Hepatocyte (in vitro differentiated cells): ENCODE measurements at places on chromosomes 4 and X. TPM values are rescaled to one million over a fixed set of nuclear protein-coding genes. Genes with fewer than 3 reads are reported as not detected.

The FGA gene
- 446 and 579 TPM in 2 replicates for polyA plus RNA-seq

DNA sequence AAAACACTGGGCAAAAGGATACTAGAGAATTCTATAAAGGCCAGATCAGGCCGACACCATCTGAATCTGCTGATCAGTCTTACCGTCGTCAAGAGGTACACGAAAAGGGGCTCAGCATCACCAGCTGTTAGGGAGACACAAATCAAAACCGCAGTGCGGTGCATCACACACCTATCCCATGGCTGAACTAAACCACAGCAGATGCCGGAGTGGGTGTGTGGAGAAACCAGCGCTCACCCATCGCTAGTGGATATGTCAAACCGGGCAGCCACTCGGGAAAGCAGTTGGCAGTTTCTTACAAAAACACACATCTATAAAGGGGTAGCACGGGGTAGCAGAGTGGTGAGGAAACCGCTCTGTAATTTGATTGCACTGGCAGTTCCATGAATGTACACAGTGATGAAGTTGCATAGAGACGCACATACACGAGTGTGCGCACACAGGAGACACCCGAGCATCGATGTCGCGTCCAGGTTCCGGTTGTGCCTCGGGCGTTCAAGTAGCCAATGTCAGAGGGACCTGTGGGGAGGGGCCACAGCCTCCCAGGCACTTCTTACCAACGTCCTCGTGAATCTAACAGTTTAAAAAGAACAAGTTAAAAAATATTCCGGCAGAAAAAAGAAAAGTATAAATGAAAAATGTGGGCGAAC is 23.1 kb upstream of the CCNQ start:
- peak overlapping the region; percentile 38 for H3K27ac ChIP-seq
- H3K4me3 ChIP-seq, result no peak overlapping the region
- H3K27me3 ChIP-seq, result no peaks in the 10 kb centered on the region
- H3K4me1 ChIP-seq, result peaks cover 5% of the 10 kb centered on the region
- no peak for DNase-seq

- no peaks in the 10 kb centered on the region for H3K27me3 ChIP-seq
- no peak overlapping the region for H3K4me3 ChIP-seq
- H3K36me3 ChIP-seq, result no peaks in the 10 kb centered on the region
- DNase-seq, result no peak
- H3K4me1 ChIP-seq, result no peaks in the 10 kb centered on the region
Measured at GRCh38 chrX:103407776-103408175, 31.4 kb downstream of the BEX3 start.

DNA sequence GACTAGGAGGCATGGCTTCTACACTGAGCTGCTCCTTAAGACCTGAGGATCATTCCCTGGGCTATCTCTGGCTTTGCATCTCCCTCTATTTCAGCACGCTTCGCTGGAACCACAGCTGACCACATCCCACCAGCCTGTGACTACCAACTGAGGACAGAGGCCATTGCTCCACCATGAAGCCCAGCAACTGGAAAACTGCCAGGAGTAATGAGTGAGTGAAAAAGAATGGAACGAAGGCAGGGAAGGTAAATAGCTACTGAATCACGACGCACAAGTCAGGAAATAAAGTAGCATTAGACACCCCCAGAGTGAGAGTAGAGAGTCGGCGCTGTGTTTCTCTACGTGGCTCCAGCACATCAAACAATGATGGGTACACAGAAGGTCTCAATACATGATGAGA is 314.7 kb downstream of the LDB2 start:
- H3K27ac ChIP-seq, result no peak overlapping the region
- H3K4me1 ChIP-seq, result no peaks in the 10 kb centered on the region
- H3K4me3 ChIP-seq, result no peak overlapping the region
- no peak for DNase-seq

The UBE2K gene
- polyA plus RNA-seq, result 98.9 and 112 TPM in 2 replicates

GRCh38 chr4:9812501-9813340 is 31.3 kb downstream of the DRD5 start:
- H3K27ac ChIP-seq, result no peak overlapping the region
- H3K4me1 ChIP-seq, result no peaks in the 10 kb centered on the region
- H3K27me3 ChIP-seq, result no peaks in the 10 kb centered on the region
- no peak overlapping the region for H3K4me3 ChIP-seq

DNA sequence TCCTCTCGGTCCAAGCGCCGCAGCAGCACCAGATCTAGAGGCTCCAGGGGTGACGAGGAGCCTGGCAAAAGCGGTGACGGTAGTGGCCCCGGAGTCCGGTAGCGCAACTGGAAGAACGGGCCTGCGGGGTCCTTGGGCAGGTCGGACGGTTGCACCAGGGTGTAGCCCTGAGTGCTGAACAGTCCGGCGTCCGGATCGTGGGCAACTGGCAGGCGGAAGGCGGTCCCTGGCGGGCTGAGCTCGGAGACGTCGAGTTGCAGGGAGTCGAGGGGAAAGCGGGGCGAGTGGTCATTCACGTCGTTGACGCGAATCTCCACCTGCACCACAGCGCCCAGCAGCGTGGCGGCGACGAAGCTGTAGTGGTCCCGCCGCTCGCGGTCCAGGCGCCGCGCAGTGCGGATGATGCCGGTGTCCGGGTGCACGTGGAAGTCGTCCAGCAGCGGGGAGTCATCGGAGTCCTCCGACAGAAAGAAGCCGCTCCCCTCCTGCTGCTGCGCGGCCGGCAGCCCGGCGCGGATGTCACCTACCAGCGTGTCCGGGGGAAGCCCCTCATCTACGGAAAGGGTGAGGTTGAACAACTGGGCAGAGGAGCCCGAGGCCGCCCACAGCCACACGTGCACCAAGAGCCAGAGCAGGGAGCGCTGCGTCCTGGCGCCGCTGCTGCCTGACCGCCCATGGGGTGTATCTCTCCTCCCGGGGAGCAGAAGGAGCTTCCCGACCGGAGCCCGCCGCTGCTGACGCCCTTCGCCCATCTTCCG is 837 bp downstream of the DCHS2 start:
- H3K27ac ChIP-seq, result no peak overlapping the region
- no peaks in the 10 kb centered on the region for H3K36me3 ChIP-seq
- H3K4me3 ChIP-seq, result peak overlapping the region; percentile 35
- DNase-seq, result peak; percentile 49

- DNase-seq, result no peak
- no peaks in the 10 kb centered on the region for H3K36me3 ChIP-seq
- no peaks in the 10 kb centered on the region for H3K27me3 ChIP-seq
- no peaks in the 10 kb centered on the region for H3K4me1 ChIP-seq
Measured at GRCh38 chrX:68307769-68308168, 125.5 kb downstream of the OPHN1 start.

The NBDY gene
- polyA plus RNA-seq, result 161 and 166 TPM in 2 replicates

- H3K4me3 ChIP-seq, result no peak overlapping the region
- no peaks in the 10 kb centered on the region for H3K36me3 ChIP-seq
- no peak overlapping the region for H3K27ac ChIP-seq
- H3K27me3 ChIP-seq, result no peaks in the 10 kb centered on the region
- DNase-seq, result no peak
- no peaks in the 10 kb centered on the region for H3K4me1 ChIP-seq
Measured at GRCh38 chr4:85909851-85910250, 434.9 kb downstream of the ARHGAP24 start.

- no peak for DNase-seq
- peaks cover 11% of the 10 kb centered on the region for H3K4me1 ChIP-seq
- H3K27ac ChIP-seq, result no peak overlapping the region
- no peaks in the 10 kb centered on the region for H3K27me3 ChIP-seq
- no peaks in the 10 kb centered on the region for H3K36me3 ChIP-seq
Measured at GRCh38 chr4:3071811-3072210, 2.5 kb downstream of the HTT-AS start.

GRCh38 chr4:81799371-81799770 is 327.7 kb upstream of the RASGEF1B start:
- DNase-seq, result no peak
- no peak overlapping the region for H3K27ac ChIP-seq
- H3K4me3 ChIP-seq, result no peak overlapping the region
- no peaks in the 10 kb centered on the region for H3K4me1 ChIP-seq
- H3K36me3 ChIP-seq, result no peaks in the 10 kb centered on the region
- H3K27me3 ChIP-seq, result no peaks in the 10 kb centered on the region

The HSFX1 gene
- polyA plus RNA-seq, result 0.45 and 1.1 TPM in 2 replicates

The S100G gene
- 4.1 and 8.1 TPM in 2 replicates for polyA plus RNA-seq

DNA sequence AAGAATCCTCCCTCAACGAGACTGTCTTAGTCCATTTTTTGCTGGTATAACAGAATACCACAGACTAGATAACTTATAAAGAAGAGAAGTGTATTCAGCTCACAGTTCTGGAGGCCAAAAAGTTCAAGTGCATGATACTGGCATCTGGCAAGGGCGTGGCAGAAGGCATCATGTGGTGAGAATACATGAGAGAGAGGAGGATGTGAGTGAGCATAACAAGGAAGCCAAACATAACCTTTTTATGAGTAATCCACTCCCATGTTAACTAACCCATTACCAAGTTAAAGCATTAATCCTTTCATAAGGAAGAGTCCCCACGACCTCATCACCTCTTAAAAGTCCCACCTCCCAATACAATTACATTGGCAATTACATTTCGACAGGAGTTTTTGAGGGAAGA is 504.6 kb downstream of the IQCM start:
- H3K27ac ChIP-seq, result no peak overlapping the region
- H3K4me3 ChIP-seq, result no peak overlapping the region
- no peaks in the 10 kb centered on the region for H3K36me3 ChIP-seq
- no peaks in the 10 kb centered on the region for H3K4me1 ChIP-seq
- DNase-seq, result no peak

The MAGEH1 gene
- 60.0 and 62.6 TPM in 2 replicates for polyA plus RNA-seq

The RCHY1 gene
- 29.1 and 30.0 TPM in 2 replicates for polyA plus RNA-seq

The SSX4B gene
- polyA plus RNA-seq, result not detected in 2 replicates

DNA sequence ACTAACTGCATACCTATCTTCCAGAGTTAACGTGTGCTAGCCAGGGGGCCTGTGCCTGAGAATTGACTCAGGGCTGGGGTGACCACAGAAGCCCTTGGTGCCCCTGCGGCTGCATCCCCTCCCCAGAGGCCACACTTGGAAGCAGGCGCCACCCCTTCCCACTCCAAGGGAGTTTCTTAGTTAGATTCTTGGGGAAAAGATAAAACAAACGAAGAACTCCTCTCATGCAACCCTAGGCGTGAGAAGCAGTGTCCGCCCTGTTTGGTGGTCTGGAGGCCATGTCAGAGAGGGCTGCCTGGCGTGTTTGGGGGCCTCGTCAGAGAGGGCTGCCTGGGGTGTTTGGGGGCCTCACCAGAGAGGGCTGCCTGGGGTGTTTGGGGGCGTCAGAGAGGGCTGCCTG is 50.3 kb upstream of the HGFAC start:
- no peaks in the 10 kb centered on the region for H3K36me3 ChIP-seq
- DNase-seq, result no peak
- no peak overlapping the region for H3K4me3 ChIP-seq
- H3K27ac ChIP-seq, result no peak overlapping the region
- H3K27me3 ChIP-seq, result no peaks in the 10 kb centered on the region

GRCh38 chrX:30992381-30992904 is 79.4 kb downstream of the FTHL17 start:
- no peaks in the 10 kb centered on the region for H3K27me3 ChIP-seq
- H3K4me3 ChIP-seq, result no peak overlapping the region
- DNase-seq, result no peak
- no peaks in the 10 kb centered on the region for H3K4me1 ChIP-seq
- no peak overlapping the region for H3K27ac ChIP-seq
- no peaks in the 10 kb centered on the region for H3K36me3 ChIP-seq

DNA sequence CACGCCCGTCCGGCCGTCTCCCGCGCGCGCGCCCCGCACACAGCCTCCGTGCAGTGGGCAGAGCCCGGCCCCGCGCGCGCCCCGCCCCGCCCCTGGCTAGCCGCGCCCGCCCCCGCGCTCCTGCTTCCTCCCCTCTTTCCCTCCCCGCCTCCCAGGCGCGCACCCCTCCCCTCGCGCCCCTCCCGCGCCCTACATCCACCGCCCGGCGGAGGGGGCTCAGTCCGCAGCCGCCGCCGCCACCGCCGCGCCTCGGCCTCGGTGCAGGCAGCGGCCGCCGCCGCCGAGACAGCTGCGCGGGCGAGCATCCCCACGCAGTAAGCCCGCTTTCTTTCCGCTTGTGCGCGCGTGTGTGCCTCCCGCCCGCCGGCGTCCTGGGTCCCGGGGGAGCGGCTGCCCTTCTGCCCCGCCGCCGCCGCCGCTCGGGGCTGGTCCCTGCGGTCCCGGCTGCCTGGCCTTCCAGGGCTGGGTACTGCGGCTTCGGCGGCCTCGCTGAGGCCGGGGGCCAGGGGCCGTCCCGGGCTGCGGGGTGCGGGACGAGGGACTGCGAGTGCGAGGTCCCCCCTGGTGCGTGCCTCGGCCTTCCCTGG is at the start of gene FHL1:
Gene FHL1 (plus strand): TSS at position 219 of the 587 bp plus-strand sequence.
- no peaks in the 10 kb centered on the region for H3K4me1 ChIP-seq
- H3K27me3 ChIP-seq, result peaks cover 11% of the 10 kb centered on the region
- peak within 1 kb of the TSS; percentile 23 for H3K27ac ChIP-seq

DNA sequence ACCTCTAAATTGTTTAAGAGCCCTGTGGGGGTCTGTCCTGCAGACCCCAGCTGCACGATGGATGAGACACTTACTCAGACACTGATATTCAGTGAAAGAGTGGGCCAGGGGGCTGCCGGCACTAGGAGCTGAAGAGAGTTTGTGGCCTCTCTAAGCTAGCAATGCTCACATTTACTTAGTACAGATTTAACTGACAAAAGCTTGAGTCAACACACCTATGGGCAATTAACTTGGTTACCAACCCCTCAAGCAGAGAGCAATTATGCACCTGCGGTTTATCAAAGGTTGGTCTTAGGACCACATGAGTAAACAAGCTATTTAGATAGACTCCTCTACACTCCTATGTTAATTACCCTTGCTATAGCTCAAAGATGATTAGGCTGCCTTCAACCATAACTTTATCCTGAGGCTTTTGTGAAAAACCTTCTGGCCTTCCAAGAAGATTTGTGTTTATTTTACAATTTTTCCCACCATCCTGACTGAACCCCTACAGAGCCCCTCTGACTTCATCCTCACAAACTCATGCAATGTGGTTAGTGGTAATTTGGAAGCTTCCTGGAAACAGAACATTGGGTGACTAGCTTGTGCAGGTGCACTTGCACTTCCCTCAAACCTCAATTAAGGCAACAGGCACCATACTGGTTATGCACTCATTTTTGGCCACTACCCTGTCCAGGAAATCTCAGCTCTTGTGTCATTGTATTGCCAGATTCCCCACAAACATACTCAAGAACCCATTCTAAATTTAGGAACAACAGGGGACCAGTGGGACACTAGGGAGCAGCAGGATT is 234.4 kb upstream of the ITM2A start:
- no peak overlapping the region for H3K4me3 ChIP-seq
- DNase-seq, result peak; percentile 13
- no peak overlapping the region for H3K27ac ChIP-seq
- H3K36me3 ChIP-seq, result no peaks in the 10 kb centered on the region
- no peaks in the 10 kb centered on the region for H3K27me3 ChIP-seq

- H3K36me3 ChIP-seq, result no peaks in the 10 kb centered on the region
- no peaks in the 10 kb centered on the region for H3K27me3 ChIP-seq
- DNase-seq, result peak; percentile 57
- H3K27ac ChIP-seq, result no peak overlapping the region
- H3K4me1 ChIP-seq, result no peaks in the 10 kb centered on the region
- H3K4me3 ChIP-seq, result no peak overlapping the region
Measured at GRCh38 chrX:22081475-22082092, 49.5 kb downstream of the PHEX start.

- DNase-seq, result no peak
- H3K4me3 ChIP-seq, result no peak overlapping the region
- no peaks in the 10 kb centered on the region for H3K36me3 ChIP-seq
- H3K4me1 ChIP-seq, result no peaks in the 10 kb centered on the region
Measured at GRCh38 chrX:42128020-42128419, 204.7 kb upstream of the CASK start.
